Fibroblast of skin of left quadriceps (primary cell): ENCODE measurements at places on chromosomes 3 and 15.
A peak's percentile ranks its signal among the peaks of the same experiment; 100 is the strongest.

DNA sequence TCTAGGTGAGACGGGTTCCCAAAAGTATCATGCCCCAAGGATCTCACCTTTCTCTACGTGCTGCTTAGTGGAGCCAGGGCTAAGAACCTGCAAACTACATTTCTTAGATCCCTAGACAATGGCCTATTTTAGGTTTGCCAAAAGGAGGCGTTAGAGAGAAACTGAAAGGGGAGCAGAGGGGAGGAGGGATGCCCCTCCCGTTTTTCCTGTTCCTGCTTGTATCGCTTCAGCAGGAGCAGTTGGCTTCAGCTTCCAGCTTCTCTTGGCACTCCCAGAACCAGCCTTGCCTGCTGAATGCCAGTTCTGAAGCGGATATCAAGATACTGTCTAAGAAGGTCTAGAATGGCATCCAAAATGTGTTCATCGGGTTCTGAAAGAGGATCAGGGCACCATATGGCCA lies 58.4 kb upstream of the ABHD17C start:
- DNase-seq = no peak

DNA sequence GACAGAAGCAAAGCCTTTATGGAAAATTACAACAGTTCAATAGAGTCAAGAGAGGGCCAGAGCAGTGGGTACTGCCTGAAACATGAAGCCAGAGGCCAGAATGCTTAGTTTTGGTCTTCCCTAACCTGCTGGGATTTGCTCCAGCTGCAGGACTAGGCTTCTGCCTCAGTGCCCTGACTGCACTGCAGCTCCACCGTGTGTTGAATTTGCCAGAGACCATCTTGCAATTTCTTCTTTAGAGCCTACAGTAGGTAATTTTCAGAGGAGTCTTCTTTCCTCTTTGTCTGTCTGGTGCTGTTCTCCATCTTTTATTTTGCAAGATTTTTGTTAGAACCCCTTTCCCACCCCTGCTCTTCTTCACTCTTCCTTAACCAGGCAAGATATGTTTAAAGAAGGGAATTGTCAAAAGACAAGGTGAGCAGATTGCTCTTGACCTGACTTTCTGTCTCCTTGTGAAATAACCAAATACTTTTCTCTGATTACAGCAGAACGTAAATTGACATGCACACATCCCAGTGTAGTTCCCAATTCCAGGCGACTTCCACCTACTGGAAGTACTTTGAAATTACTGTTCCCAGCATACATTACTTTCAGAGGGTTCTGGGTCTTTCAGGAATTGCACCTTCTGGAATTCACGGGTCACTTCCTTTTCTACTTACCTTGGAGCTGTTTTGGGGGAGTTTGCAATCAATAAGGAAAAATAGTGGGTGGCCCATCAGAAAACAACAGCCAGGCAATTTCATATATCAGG lies 161.2 kb downstream of the MINAR1 start:
- DNase-seq = no peak

DNA sequence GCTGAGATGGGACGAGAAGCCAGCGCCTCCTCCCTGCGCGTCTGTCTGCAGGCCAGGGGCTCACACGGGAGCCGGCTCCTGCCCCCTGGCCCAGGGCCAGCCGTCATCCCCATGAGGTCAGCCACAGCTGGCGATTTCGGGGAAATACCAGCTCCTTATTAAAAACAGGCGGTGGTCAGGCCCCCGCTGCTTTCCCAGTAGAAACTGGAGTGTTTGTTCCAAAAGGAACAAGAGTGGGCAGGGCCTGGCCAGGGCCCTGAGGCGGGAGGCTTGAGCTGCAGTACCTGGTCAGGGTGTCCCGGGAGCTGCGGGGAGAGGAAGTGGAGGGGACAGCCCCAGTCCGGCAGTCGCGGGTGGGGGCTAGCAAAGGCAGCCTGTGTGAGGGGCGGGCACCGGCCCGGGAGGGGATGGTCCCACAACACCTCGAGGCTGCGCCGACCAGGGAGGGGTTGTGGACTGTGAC lies 17.8 kb downstream of the MYL3 start:
- DNase-seq = peak; percentile 69

DNA sequence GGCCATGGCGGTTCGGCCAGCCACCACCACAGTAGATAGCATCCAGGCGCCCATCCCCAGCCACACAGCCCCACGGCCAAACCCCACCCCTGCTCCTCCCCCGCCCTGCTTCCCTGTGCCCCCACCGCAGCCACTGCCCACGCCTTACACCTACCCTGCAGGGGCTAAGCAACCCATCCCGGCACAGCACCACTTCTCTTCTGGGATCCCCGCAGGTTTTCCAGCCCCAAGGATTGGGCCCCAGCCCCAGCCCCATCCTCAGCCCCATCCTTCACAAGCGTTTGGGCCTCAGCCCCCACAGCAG lies 29.5 kb downstream of the PTPN23 start:
- no peak for DNase-seq

DNA sequence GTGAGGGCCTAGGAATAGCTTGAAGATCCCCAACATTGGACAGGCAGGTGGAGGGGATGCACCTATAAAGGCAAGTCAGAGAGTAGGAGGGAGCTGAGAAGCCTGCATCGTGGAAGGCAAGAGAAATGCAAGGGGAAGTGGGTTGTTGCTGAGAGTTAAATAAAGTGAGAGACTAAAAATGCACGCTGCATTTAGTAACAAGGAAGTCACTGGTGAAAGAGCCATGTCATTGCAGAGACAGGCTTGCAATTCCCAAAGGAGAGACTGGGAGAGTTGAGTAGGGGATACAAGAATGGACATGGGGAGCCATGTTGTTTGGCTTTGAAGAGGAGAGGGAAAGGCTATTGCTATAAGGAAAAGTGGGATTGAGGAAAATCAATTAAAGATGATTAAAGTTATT lies 77.0 kb upstream of the HEG1 start:
- no peak for DNase-seq

DNA sequence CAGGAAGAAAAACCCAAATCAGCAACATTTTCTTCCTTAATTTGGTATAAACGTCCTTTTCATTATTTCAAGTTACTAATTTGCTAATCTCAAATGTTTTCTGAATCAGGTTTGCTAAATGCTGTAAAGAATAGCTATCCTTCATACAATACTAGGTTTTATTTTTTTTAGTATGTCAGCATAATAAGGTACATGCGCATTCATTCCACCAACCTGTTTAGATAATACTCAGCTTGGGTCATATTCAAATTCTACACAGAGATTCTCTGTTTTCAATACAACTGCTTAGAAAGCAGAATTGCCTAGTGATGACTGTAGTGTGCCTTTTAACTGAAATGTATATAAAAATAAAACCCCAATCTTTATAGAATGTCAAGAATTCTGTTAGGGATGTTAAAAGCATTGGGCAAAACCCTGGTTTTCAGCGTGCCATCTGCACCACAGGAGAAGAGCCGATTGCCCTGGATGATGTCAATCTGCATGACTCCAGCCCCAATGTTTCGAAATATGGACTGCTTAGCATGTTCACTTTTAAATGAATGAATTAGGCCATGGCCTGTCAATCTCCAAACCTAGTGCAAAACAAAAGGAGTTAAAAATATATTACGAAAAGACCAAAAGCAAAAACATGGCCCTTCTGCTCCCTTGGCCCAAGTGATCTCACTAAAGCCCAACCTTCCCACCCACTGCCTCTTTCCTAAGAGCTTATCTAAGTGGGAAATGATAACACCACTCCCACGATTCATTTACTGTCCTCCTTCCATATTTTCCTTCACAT lies 107.4 kb downstream of the GLDN start:
- no peak for DNase-seq

GRCh38 chr3:45311953-45312801 lies 76.2 kb upstream of the LARS2 start:
- DNase-seq = no peak

- DNase-seq = no peak
Observed at GRCh38 chr3:110016235-110016815, 679.0 kb upstream of the DPPA4 start.

GRCh38 chr3:86958534-86958933 lies 32.4 kb downstream of the VGLL3 start:
- peak; percentile 86 for DNase-seq

DNA sequence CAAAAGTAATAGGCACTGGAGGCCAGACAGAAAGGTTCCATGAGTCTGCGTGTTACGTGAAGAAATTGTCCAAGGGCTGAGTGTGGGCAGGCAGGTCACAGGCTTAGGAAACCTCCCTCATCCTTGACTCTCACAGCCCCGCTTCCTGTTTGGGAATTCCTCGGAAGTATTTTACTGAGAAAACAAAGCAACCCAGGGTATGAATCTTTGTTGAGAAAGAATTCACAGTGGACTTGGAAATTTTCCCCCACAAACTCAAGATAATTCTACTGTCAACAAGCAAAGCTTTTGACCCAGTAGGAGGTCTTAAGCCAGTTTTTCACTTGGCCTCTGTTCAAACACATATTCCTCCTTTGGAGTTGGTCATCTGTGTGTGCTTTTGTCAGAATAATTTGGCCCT lies 377.1 kb upstream of the TPM1 start:
- DNase-seq = no peak

GRCh38 chr3:23086331-23086730 lies 116.8 kb upstream of the UBE2E2 start:
- no peak for DNase-seq

GRCh38 chr3:124519591-124520194 lies 210.6 kb upstream of the UMPS start:
- DNase-seq = no peak
